ENCODE measurements at places on chromosomes 3 and 15.

GRCh38 chr3:191740712-191741111, 279.7 kb downstream of the PYDC2 start:
- no peak for DNase-seq

- DNase-seq = peak; percentile 81
Observed at GRCh38 chr3:24773798-24774197, 279.1 kb upstream of the THRB start.

DNA sequence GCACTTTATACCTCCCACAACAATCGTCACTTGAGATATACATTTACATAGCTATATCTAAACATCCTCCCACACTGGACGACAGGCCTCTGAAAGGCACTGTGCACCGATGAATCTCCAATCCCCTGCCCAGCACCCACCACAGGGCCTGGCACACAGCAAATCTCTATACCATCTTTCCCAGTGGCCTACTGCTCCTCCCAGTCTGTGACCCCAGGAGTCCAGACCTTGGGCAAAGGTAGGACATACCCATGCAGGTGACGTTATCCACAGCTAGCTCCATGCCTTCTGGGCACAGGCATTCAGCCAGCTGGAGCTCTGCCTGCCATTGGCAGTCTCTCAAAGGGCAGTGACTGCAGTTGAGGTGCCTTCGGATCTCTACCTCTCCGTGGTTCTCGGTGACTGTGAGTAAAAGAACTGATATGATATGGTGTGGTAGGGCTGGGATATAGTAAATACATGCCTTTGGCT, 5.8 kb downstream of the LTK start:
- DNase-seq = no peak

GRCh38 chr3:124033360-124034015, 41.6 kb upstream of the ROPN1 start:
- DNase-seq = peak; percentile 75

DNA sequence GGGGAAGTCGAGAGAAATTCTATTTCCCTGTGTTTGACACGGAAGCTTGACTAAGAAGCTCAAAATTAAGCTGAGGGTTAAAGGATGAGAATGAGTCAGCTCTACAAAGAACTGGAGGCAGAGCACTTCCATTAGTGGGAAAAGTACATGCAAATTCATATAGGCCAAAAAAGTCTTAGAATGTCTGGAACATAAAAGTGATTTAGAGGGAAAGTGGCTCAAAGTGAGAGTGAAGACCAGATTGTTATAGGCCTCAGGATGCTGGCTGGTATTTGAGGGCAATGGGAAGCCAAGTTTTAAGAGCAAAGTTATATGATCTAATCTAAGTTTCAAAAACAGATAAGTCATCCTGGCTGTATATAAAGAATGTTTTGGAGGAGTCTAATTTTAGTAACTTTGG, 857.3 kb downstream of the NAALADL2 start:
- DNase-seq = no peak
